T47D (cell line): ENCODE measurements at places on chromosomes 11 and 22.

DNA sequence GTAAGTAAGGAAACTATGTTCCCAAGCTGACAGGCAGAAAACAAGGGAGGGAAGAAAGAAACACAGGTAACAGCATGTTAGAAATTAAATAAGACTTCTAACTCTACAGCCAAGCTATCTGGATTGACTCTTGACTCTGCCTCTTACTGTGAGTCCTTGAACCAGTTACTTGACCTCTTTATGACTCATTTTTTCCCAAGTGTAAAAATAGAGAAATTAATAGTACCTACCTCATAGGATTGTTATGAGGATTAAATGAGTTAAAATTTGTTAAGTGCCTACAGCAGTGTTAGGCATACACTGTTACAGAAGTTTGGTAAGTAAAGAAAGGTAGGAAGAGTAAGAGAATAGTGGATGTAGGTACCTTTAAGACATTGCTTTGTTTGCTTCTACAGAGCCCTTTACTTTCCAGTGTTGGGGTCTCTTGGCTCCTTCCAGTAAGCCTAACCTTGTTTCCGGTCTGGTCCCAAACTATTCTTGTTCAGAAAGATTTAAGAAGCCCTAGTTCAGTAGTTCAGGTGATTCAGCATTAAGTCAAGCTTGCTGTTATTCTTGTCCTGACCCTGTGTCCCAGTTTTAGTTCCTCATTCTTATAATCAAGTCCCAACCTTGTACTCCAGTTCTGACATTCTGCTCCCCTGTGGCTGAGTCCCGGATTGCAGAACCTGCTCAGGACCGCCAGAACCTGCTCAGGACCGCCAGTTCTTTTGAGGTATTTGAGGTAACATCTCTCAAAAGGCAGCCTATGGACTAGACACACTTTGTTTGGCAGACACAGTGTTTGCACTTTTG, 963.4 kb upstream of the CCDC90B start:
- DNase-seq: no peak

DNA sequence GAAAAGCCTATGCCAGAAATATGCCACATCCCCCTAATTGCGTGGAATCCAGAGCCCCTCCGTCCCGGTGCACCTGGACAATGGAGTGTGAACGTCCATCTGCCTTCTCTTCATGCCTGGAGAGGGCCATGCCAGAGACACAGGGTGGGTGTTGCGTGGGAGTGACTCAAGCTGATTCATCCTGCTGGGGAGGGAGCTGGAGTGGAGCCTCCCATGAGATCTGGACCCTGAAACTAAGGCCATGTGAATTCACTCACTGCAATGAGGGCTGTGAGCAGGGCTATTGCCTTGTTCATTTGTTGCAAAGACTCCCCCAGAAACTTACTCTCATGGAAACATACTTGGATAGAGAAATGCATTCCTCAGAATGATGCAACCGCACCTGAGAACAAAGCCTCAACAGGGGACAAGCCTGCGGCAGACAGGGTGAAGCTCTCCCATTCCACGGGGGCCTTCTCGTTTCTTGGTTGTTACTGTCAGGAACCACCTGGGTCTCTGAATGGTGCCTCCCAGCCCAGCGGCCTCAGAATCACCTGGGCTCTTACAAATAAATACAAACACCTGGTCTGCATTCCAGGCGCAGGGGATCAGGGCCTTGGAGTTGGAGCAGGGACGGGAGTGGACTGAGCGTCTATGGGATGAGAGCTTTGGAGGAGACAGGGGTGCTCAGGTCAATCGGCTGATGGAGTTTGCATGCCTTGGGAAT, 1031.2 kb downstream of the BRD1 start:
- DNase-seq: no peak

DNA sequence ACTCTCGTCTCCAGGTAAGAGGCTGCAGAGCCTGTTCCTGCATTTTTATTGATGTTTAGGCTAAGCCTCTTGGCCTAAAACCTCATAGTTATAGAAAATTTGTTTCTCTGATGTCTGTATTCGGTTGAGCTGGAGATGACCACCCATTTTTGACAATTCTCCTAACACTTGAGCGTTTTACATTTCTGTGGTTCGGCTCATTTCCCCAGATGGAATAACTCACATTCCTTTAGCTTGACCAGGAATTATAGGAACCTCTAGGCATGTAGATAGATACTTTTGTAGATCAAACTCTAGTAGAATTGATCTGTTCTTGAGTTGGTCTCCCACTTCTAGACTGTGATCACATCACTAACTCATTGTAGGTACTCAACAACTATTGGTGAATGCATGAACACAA, 172.6 kb upstream of the CADM1 start:
- no peak for DNase-seq

- no peak for DNase-seq
Measured at GRCh38 chr11:126951465-126951864, 49.1 kb downstream of the KIRREL3 start.

DNA sequence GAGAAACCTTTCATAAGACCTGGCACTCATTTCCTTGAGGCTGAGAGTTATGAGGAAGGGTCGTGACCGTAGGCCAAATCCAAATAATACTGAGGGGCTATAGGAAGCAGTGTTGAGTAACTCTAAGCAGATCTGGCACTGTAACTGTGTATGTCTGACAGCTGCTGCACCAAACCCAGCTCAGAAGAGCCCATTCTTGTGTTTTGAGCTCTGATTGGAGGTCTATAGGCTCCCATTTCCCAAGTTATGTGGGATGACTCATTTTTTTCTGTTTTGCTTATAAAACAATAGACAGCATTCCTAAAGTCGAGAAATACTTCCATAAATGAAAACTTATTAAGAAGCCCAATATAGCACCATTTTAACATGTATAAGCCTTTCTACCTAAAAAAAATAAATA, 645.8 kb downstream of the DLG2 start:
- no peak for DNase-seq
